ENCODE measurements at places on chromosomes 4 and X.

DNA sequence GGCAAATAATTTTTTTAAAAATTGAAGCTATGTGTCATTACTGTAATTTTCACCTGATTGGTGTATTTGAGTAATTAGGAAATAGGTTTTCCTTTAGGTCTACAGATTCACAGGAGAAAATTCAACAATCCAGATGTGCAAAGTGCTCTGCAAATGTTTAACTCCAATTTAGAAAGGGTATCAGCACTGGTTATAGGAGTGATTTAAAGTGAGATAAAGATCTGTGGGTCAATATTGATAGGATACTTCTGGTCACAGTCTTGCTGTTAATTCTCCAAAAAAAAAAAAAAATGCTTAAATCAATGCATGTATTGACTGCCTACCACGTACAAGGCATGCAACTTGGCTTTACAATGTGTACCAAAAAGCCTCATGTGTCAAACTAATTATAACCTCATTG lies 271.3 kb downstream of the PPP3CA start:
- DNase-seq, result no peak

DNA sequence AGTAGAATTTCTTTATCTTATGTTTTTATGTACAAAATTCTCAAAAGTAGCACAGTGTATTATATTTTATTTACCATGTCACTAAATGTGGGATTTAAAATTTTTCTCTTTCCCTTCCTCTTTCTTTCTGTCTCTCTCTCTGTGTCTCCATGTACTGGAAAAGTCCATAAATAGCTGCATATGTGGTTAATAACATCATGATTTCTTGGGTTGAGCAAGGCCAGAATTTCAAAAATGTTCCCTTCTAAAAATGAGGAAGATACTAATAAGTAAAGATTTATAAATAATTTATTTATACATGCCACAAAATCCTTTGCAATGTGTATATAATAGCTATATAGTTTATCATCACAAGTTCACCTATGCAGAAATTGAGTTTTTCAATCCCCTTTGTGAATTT lies 29.1 kb upstream of the DKK2 start:
- no peak for DNase-seq

GRCh38 chr4:181488926-181489325 lies 754.3 kb upstream of the TENM3 start:
- no peak for DNase-seq

- DNase-seq, result peak; percentile 46
These were observed 48.2 kb upstream of the H2AZ1 start for GRCh38 chr4:99998062-99998867.

DNA sequence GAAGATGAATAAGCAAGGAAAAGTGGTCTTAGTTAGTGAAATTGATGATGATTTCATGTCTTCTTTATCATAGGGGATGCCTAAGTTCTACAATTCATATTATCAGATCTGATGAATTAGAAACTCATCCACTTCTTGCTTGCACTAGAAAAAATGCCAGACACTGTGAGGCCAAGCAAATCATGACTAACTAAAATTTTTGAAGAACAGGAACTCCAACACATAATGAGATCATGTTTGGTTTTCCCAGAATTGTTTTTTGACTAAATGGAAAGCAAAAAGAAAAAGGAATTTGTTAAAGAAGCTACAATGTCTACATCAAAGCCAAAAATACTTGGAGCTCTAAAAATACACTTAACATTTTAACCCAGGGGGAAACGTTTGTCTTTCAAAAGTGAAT lies 120.4 kb downstream of the ARSF start:
- no peak for DNase-seq

DNA sequence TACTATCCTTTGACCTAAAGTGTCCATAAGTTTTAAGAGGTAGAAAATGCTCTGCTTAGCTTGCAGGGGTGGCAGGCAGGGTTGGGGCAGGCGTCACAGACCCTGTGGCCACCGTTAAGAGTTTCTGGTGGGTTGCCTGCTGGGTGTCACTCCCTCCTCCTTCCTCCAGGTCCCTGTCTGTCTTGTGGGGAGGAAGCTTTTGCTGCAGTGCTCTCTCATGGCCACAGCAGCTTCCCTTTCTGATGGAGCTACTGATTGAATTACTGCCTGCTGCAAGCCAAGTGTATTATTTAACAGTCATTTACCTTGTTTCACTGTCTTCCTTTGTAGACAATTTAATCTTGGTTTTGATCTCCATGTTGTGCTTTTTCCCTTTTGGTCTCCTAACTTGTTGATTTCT lies 384.6 kb downstream of the IDS start:
- no peak for DNase-seq

DNA sequence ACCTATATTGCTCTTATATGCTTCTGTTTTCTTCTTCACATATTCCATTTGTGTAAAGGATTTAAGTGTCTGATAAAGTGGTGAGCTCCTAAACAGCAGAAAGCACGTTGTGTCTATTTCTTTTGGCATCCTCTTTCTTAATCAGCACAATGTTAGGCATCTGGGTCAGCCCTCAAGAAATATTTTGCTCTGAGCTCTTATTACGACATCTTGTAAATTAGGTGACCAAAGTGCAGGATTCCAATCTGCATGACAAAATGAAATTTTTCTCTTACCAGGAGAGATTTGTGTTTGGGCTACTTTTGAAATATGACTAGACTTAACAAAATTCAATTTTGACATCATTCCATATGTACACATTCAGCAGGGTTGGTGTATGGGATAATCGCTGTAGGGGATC lies 210.0 kb upstream of the IGFBP7 start:
- DNase-seq, result no peak

GRCh38 chr4:15434676-15435075 lies 6.8 kb downstream of the C1QTNF7 start:
- no peak for DNase-seq

DNA sequence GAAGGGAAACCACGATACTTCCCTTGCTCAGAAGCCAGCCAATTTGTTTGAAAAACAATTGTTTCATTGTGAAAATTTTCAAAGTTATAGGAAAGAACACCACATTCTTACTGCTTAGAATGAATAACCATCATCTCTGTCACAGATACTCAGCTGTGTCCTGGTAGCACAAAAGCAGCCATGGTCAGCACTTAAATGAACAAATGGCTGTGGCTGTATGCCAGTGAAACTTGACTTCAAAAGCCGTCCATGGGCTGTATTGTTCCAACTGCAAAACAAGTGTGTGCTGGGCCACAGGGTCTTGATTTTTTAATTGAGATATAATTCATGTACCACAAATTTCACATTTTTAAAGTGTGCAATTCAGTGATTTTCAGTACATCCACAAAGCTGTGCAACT lies 19.6 kb downstream of the NSDHL start:
- DNase-seq, result no peak

GRCh38 chr4:80362578-80363181 lies 27.1 kb downstream of the CFAP299 start:
- no peak for DNase-seq

DNA sequence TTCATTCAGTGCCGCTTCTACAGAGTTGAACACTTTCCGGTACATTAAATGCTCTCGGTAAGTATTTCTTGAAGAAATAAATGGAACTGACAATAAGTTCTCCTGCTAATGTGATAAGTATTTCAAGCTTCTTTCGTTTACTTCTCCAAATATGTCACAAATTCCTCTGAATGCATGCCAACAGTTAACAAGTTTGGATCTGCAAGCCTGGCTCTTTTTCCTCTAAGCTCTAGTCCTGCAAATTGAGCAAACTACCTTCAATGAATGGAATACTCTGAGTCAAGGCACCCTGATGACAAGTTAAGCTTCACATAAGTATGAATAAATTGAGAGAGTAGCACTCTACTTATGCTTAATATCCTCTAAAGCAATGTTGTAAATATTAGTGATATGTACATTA lies 403.6 kb downstream of the PDGFC start:
- DNase-seq, result no peak

GRCh38 chr4:145189981-145190380 lies 9.6 kb upstream of the OTUD4 start:
- DNase-seq, result no peak

GRCh38 chr4:76035141-76035540 lies 729 bp downstream of the CXCL11 start:
- DNase-seq, result no peak

DNA sequence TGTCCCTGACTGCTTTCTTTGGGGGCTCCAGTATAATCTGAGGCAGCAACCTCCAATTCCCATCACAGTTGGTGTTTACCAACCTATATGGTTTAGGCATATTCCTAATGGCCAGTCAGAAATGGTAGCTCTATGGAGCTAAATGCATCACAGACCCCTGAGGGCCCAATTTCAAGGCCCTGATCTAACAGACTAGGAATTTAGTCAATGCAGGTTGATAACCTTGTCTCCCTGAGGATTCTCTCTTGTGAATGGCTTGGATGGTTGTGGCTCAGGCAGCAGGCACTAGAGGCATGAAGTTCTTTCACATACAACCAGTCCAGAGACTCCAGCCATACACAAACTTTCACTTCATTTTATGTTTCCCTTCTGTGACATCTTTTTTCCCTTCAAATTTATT lies 59.4 kb downstream of the TMPRSS11F start:
- no peak for DNase-seq

DNA sequence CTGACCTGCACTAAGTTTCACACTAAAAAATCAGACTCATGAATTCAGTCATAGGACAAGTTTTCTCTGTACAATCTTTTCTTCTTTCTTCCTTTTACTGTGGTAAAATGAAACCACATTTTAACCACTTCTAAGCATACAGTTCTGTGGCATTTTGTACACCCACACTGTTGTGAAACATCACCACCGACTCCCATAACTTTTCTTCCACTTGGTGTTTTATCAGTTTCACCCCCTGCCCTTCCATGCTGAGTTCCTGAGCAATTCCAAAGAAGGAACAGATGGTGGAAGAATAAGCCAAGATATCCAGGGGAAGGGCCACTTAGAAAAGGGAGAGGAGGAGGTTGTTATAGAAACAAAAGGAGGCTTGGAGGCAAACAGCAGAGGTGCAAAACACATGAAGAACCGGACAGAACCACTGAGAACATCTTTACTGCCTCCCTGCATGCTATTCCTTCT lies 22.6 kb downstream of the SLC25A4 start:
- DNase-seq, result no peak

- DNase-seq, result no peak
These were observed 114.1 kb downstream of the SLC10A7 start for GRCh38 chr4:146407669-146408084.

- no peak for DNase-seq
These were observed 52.6 kb downstream of the GPR50 start for GRCh38 chrX:151228935-151229334.

- no peak for DNase-seq
These were observed 358.4 kb downstream of the PPP3CA start for GRCh38 chr4:100988876-100989275.

- no peak for DNase-seq
These were observed 332.4 kb downstream of the PCDH7 start for GRCh38 chr4:31052519-31052918.

GRCh38 chr4:94508806-94509205 lies 57.1 kb downstream of the PDLIM5 start:
- no peak for DNase-seq

DNA sequence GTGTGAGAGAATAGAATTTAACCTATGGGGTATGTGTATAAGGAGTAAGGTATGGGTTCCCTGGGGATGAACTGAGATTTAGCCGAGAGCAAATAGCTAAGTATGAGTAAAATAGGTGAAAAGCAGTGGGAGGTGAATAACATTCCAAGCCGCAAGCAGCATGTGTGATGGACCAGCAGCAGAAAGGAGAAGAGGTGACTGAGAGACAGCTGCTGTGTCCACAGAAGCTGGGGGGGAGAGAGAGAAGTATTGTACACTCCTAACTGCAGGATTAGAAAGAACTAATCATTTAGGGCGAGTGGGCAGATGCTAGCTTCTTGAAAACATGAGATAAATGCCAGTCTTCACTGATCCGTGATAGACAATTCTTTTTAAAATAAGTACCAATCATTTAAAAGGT lies 296.0 kb downstream of the KLHL4 start:
- DNase-seq, result no peak

- no peak for DNase-seq
These were observed 160.3 kb downstream of the CXXC4 start for GRCh38 chr4:104334410-104334809.

DNA sequence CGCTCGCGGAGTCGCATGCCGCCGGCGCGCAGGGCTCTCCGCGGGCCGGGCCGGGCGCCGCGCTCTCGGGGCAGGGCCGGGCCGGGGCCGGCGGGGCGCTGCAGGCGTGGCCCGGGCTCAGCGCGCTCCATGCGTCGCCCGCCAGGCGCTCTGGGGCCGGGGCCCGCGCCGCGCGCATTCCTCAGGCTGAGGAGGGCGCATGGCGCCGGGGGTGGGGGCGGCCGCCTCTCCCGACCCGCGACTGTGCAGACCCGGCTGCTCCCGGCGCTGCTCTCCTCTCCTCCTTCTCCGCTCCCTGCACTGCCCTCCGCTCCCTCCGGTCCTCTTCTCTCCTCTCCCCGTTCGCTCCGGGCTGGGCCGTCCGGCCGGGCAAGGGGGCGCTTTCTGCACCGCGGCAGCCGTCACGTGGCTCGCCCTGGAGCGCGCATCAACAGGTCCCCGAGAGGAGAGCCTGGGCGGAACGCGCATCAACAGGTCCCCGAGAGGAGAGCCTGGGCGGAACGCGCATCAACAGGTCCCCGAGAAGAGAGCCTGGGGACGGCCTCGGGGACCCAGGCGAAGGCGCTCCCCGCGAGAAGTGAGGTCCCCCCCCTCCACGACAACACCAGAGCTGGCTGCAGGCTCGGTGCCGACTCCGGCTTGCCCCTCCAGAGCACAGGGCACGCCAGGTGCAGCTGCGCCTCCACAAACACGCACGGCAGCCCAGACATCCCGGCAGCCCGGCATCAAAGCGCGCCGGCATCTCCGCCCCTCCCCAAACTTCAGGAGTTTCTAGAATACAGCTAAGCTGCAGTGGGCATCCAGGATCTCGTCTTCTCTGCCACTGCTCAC lies 12.9 kb downstream of the PPP2R3B start:
- DNase-seq, result no peak

DNA sequence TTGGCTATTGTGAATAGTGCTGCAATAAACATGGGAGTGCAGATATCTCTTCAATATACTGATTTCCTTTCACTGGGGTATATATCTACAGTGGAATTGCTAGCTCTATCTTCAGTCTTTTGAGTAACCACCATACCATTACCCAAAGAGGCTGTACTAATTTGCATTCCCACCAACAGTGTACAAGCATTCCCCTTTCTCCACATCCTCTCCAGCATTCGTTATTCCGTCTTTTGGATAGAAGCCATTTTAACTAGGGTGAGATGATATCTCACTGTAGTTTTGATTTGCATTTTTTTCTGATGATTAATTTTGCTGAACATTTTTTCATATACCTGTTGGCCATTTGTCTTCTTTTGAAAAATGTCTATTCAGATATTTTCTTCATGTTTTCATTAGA lies 110.3 kb downstream of the PRDM5 start:
- no peak for DNase-seq
